Gastrocnemius medialis (tissue), 4 donors: ENCODE measurements at places on chromosomes 3 and 15.

DNA sequence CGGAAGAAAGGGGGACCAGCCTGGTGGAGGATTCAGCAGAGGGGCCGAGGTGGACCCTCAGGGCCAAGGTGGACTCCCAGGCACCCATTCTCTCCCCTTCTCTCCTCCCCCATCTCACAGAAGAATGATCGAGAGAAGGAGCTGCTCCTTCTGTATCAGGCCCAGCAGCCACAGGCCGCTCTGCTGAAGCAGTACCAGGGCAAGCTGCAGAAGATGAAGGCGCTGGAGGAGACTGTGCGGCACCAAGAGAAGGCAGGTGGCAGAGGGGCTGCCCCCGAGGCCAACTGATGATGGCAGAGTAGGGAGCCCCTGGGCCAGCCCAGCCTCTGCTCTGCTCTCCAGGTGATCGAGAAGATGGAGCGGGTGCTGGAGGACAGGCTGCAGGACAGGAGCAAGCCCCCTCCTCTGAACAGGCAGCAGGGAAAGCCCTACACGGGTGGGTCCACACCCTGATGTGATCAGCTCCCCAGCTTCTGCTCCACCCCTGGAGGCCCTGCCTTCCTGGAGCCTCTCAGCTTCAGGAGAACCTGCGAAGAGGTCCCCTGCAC, 36.5 kb downstream of the CYP11A1 start:
- DNase-seq = no peak

GRCh38 chr3:69161587-69162307, 39.4 kb upstream of the LMOD3 start:
- no peak for DNase-seq

DNA sequence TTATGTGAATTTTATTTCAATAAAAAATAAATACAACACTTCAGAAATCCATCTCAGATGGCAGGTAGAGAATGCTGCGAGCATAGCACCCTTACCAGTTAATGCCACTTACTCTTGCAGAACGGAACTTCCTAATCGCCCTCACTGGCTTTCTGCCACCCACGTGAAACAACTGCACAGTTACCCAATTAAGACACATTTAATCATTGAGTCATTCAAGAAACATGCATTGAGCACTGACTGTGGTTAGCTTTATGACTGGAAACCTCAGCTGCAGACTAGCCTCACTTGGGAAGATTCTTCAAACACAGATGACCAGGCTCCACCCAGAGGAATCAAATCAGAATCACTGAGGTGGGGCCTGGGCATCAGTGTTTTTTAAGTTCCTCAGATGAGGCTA, 5.6 kb upstream of the MFGE8 start:
- DNase-seq = peak; percentile 90

- DNase-seq = no peak
Measured at GRCh38 chr3:150057227-150057626, 86.5 kb upstream of the PFN2 start.

DNA sequence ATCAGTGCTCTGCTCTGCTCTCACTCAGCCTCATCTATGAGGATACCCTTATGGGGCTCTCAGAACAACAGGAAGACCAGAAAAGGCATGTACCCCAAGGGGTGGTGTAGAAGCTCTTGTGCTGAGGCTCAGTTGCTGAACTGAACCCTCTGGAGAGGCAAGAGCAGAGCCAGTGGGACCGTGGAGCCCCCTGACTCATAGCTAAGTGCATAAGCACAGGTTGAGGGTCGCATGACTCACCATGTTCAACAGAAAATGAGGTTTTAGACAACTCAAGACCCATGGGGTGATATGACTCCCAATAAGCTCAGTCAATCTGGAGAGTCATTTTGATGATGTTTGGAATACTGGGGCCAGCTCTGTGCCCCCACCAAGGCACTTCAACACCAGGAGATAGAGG, 37.3 kb downstream of the CRYGS start:
- no peak for DNase-seq

- DNase-seq = no peak
Measured at GRCh38 chr3:52866427-52866826, 30.9 kb downstream of the STIMATE start.

DNA sequence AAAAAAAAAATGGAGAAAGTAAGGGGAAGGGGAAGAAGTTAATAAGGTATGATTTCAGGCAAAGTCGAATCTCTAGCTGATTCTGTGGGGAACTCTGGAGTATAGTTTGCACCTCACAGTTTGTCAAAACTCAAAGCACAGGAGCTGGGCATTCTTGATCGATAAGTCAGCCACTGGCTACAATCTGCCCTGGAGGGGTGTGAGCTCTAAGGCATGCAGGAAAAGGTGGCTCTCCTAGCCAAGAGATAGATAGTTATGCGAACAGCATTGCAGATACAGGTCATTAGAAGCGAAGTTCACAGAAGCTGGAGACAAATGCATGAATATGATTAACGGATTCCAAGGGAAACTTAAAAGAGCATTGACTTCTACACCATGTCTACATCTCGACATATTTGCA, 952.6 kb downstream of the AGBL1 start:
- DNase-seq = no peak
